ENCODE measurements at places on chromosomes 5 and 9.

DNA sequence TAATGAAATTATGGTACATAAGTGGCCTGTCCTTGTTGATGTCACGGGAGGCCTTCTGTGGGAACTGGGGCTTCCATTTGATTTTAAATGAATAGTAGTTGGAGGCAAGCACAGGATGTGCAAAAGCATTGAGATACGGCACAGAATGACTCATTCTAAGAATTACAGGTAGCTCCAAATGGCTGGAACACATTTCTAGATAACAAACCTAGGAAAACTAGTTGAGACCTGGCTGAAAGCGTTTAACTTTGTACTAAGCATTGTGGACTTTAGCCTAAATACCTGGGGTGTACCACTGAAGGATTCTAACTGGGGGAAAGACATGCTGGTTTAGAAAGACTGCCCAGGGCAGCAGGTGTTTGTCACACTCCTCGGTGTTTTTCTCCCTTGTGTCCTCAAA lies 9.4 kb downstream of the SKP2 start:
- no peak for DNase-seq

- no peak for DNase-seq
These were observed 33.4 kb upstream of the TBC1D2 start for GRCh38 chr9:98288881-98289280.

GRCh38 chr9:134139081-134139480 lies 3.2 kb downstream of the WDR5 start:
- DNase-seq = no peak

DNA sequence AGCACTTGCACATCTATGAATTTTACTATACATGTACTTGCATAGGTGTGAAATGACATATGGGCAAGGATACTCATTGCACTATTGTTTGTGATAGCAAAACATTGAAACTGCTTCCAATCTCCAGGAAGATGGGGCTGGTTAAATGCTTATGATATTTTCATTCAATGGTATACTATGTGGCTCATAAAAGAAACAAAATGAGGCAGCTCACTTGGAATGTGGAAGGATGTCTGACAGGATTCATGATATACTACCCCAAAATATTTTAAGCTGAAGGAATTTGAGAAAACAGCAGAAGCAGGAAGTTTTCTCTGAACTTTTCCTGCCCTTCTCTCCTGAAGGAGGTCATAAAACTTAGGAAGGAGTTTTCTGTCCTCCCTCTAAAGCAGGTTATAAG lies 99.6 kb upstream of the CAST start:
- no peak for DNase-seq

GRCh38 chr5:141512911-141513626 lies 24.2 kb downstream of the PCDHGC5 start:
- DNase-seq = peak; percentile 21

GRCh38 chr5:90558344-90559192 lies at the start of gene ADGRV1:
TSS of gene ADGRV1 (plus strand) at chr5:90558797. CDS start at chr5:90558896, 99 bp downstream.
- DNase-seq = no peak

DNA sequence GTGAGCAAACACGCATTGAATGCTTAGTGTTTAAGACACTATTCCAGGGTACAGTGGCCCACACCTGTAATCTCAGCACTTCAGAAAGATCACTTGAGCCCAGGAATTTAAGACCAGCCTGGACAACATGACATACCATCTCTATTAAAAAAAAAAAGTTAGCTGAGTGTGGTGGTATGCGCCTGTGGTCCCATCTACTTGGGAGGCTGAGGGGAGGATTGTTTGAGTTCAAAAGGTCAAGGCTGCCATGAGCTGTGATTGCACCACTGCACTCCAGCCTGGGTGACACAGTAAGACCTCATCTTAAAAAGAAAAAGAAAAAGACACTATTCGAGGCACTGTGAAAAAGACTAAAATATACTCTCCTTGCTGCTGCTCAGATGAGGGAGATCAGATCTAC lies 240.7 kb downstream of the NR3C1 start:
- no peak for DNase-seq

DNA sequence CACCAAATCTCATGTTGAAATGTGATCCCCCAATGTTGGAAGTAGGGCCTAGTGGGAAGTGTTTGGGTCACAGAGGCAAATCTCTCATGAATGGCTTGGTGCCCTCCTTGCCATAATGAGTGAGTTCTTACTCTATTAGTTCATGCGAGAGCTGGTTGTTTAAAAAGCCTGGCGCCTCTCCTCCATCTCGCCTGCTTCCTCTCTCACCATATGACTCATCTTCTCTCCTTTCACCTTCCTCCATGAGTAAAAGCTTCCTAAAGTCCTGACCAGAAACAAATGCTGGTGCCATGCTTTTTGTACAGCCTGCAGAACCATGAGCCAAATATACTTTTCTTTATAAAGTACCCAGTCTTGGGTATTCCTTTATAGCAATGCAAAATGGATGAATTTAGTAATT lies 20.9 kb upstream of the ARHGAP26 start:
- no peak for DNase-seq

DNA sequence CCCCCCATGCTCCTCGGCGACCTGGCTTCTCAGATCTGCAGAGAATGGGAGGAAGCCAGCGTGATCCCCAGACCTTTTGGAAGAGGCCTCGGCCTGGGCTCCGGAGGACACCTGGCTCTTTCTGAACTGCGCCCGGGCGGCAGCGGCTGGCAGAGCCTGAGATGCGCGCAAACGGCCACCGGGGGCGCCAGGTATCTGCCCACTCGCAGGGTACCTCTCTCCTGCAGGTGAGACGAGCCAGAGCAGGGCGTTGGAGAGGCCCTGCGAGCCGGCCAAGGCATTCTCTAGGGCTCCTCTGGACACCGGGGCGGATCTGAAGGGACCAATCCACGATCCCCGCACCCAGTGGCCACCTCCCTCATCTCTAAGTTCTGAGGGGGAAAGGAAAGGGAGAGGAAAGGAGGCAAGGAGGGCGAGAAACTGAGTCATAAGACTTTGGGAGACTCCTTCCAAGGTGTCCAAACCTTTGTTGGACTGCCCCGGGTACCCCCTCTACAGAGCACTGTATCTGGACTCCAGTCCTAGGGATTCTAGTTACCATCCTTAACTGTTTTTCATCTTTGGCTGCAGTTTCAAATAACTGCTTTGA lies 55.0 kb upstream of the SLC46A2 start:
- no peak for DNase-seq

- no peak for DNase-seq
These were observed 154.4 kb upstream of the CLINT1 start for GRCh38 chr5:158013303-158013702.

DNA sequence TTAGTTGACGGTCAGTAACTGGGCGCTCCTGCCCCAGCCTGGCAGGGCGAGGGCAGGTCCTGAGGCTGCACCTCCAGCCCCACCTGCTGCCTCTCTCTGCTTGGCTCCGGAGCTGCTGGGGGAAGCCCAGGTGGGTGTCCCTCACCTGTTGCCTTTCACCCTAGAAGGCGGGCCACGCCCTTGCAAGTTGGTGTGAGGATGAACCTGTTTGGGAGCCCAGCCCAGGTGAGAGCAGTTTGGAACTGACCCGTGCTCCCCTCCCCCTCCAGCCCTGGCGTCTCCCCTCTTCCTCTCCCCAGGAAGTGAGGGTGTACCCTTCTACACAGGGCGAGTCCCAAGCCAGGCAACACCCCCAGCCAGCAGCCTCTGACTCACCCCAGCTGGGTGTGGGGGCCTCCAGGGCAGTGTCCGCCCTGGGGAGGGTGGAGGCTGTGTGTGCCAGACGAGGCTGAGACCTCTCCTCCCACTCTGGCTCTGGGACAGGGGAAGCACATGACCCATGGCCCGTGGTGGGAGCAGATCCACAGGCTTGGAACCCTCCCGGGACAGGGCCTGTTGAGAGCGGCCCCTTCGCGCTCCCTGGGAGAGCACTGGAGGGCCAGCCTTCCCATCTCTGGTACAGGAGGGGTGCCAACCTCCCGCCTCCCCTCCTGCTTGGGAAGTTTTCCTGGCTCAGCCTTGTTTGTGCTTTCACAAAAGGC lies 10.4 kb downstream of the LRRC8A start:
- DNase-seq = no peak

DNA sequence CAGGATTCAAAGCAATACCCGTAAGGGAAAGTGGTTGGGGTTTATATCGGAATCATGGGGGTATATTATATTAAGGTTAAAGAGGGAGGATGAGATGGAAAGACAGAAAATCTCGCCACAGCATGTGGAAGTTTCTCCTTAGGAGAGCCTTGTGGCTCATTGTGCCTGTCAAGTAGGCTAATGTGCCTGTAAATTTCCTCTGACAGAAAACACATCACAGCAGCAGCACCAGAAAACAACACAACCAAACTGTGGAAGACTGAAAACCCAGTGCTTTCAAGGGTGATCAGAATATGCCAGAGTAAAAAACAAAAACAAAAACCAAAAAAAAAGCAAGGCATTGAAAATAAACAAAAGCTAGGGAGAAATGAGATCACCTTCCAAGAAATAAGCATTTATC lies 11.3 kb upstream of the MAN2A1 start:
- DNase-seq = no peak

GRCh38 chr5:16542236-16542635 lies 74.6 kb downstream of the RETREG1 start:
- DNase-seq = no peak

- DNase-seq = no peak
These were observed 122.5 kb downstream of the LHFPL2 start for GRCh38 chr5:78526049-78526525.

DNA sequence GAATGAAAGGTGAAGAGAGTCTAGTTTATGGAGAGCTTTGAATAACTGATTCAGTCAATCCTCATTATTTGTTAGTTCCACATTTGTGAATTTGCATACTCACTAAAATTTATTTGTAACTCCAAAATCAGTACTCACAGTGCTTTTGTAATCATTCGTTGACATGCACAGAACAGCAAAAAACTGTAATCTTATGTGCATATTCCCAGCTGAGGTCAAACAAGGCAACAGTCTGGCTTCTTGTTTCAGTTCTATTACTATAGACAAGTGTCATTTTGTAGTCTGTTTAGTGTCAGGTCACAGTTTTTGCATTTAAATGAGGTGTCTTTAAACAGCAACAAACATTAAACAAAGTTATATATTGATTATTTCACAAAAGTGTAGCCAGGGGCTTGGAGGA lies 142.5 kb downstream of the RNF180 start:
- no peak for DNase-seq

DNA sequence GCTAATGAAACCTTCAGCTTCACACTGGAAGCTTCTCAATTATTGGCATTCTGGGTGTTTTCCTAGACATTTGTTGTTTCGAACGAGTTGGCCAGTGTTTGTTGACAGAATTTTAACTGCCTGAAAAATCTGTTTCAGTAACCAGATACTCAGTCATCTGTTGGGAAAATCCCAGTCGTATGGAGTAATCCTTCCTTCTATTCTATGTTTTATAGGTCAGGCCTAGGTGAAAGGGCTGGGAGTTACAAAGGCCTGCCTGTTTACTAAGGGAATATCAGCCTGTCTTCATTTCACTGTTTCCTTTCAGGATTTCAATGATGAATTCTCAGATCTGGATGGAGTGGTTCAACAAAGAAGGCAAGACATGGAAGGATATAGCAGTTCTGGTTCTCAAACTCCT lies 59.9 kb downstream of the GRAMD2B start:
- DNase-seq = no peak
